ENCODE measurements at places on chromosomes 1 and 21.
A peak's percentile ranks its signal among the peaks of the same experiment; 100 is the strongest.

GRCh38 chr1:2604844-2605508 is 18.4 kb downstream of the PRXL2B start:
- DNase-seq: no peak

DNA sequence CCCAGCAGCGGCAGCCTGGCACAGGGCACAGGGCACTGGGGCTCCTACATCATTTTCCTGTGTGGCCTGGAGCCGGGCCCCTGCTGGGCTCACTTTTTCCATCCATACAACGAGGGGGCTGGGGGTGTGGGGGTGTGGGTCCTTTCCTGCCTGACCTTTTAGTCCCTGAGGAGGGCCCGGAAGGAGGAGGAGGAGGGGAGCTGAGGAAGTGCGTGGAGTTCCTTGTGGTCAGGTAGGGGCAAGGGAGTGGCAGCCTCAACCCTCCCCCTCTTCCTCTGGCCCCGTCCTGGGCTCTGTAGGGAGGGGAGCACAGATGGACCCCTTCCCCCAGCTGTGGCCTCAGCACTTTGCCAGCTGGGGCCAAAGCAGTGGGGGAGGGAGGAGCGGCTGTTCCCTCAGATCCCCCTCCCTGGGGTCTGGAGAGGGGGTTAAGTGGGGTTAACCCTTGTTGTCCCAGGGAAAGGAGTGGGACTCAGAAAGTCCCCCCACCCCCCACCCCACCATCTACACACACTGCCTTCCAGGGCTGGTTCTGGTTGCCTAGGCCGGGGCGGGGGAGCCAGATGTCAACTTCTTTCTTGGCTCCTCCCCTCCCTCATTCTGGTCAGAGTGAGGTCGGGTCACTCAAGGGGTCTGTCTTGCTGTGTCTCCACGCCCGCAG is 5.7 kb downstream of the NTRK1 start:
- no peak for DNase-seq

DNA sequence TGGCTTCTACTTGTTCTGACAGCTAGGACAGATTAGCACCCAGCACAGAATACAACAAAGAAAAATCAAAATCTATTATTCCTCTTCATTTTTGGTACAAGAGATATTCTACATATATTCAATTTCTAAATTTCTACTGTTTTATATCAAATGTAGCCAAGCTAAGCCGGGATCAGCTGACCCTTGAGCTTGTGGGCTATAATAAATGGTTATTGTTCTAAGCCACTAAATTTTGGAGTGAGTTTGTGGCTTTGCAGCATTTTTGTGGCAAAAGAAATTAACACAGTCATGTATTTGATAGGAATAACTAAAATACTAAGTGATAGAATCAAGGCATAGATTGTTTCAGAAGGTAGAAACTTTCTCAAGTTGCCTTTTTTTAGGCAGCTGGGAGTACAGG is 50.7 kb downstream of the APP start:
- no peak for DNase-seq

DNA sequence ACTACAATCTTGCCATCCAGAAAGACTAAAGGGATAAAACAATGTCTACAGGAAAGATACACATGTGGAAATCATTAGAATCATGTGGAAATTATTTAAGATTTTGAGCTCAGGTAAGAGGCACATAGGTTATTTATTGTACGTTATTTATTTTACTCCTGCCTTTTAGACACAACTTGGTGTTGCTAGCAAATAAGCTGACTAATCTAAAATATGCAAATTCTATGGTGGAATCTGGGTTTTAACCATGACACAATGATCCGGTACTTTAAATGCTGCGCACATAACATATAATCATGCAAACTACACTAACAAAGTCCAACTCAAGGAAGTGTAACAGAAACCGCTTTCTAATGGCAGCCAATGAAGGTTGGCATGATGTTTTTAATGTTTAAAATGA is 112.5 kb downstream of the IFI44 start:
- DNase-seq: no peak

- DNase-seq: peak; percentile 94
Observed at GRCh38 chr1:58848818-58849411, 65.1 kb upstream of the JUN start.

- DNase-seq: no peak
Observed at GRCh38 chr21:42640486-42640885, 12.9 kb upstream of the PDE9A start.

Data from fibroblast of skin of left biceps (primary cell).